ENCODE measurements at places on chromosomes 5 and 9.

GRCh38 chr5:90153031-90153430 lies 256.5 kb downstream of the CETN3 start:
- no peak for DNase-seq

- no peak for DNase-seq
Observed at GRCh38 chr5:112270299-112271293, 148.5 kb downstream of the EPB41L4A start.

DNA sequence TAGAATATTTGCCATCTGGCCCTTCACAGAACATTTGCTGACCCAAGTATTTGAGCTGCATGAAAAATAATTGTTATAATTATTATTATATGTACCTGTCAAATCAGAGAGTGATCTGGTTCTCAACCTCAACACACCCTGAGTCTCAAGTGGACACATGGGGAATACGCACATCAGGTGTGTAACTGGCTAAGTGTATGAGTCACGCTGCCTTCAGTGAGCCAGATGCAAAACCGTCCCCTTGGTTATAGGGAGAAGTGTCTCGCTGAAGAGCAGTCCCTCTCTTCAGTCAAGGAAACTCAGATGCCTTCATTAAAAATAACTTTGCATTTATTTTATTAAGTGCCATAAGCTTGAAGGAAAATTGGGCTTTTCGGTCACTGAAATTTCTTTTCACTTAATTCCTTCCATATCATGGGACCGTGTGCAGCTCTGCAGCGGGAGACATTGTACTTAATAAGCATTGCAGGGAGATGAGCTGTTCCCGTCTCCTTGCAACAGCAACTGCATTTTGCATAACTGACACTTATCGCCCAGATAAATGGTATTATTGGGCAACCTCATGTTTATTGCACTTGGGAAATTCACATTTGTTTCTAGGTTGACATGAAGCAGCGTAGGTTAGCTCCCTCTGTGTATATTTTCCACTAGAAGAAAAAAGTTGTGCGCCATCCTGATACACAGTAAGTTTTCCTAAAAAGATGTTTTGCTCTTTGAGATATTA lies 512.3 kb upstream of the DAP start:
- no peak for DNase-seq

- DNase-seq, result no peak
Observed at GRCh38 chr5:62395210-62395950, 8.3 kb downstream of the DIMT1 start.

All from thymus (tissue), 14 donors.